ENCODE measurements at places on chromosomes 13 and 19. TPM values are rescaled to one million over a fixed set of nuclear protein-coding genes. Genes with fewer than 3 reads are reported as not detected.

The MBNL2 gene
- 40.8 TPM for total RNA-seq

The ZNF790 gene
- total RNA-seq = 7.2 TPM

The PINLYP gene
- 3.8 TPM for total RNA-seq

The CLEC11A gene
- 149 TPM for total RNA-seq

The R3HDM4 gene
- total RNA-seq = 19.7 TPM

The ZNF793 gene
- 0.24 TPM for total RNA-seq

The NCR1 gene
- not detected for total RNA-seq

The NAPSA gene
- under 0.01 TPM for total RNA-seq

The FXYD3 gene
- 3.7 TPM for total RNA-seq

The IL4I1 gene
- 1.3 TPM for total RNA-seq

The OSCAR gene
- not detected for total RNA-seq

The NXNL1 gene
- not detected for total RNA-seq

The TMEM190 gene
- not detected for total RNA-seq

The FAAP24 gene
- total RNA-seq = 21.5 TPM

The GRIK5 gene
- total RNA-seq = not detected

The TTC9B gene
- not detected for total RNA-seq

The NKPD1 gene
- total RNA-seq = 0.20 TPM

The AMH gene
- not detected for total RNA-seq

The ZNF570 gene
- 5.7 TPM for total RNA-seq

The EFNA2 gene
- not detected for total RNA-seq

The LGALS7B gene
- total RNA-seq = not detected

The SLC8A2 gene
- total RNA-seq = not detected

The DPF1 gene
- 1.7 TPM for total RNA-seq

The LRRC63 gene
- 0.20 TPM for total RNA-seq

The CERS4 gene
- total RNA-seq = not detected

The MBD3L2 gene
- total RNA-seq = not detected

The PEAK3 gene
- total RNA-seq = 0.20 TPM

The CYP2B6 gene
- total RNA-seq = not detected

The CAMSAP3 gene
- total RNA-seq = not detected

The CEACAM20 gene
- total RNA-seq = not detected

The PRTN3 gene
- not detected for total RNA-seq

The KLK12 gene
- not detected for total RNA-seq

The ICAM4 gene
- total RNA-seq = 0.24 TPM

The ZNF584 gene
- 16.3 TPM for total RNA-seq

The ARHGAP45 gene
- 1.3 TPM for total RNA-seq

The C19orf33 gene
- total RNA-seq = not detected

The ZNF724 gene
- 14.6 TPM for total RNA-seq

The IQCN gene
- 0.29 TPM for total RNA-seq

The C19orf67 gene
- total RNA-seq = not detected

The PODNL1 gene
- total RNA-seq = 3.2 TPM

The ZNF471 gene
- 1.3 TPM for total RNA-seq

The PCCA gene
- 10.3 TPM for total RNA-seq

The FGF22 gene
- total RNA-seq = not detected

The ZNF723 gene
- 0.12 TPM for total RNA-seq

The ZNF677 gene
- 12.4 TPM for total RNA-seq

The ZNF814 gene
- 0.60 TPM for total RNA-seq

The BRSK1 gene
- total RNA-seq = 1.1 TPM

The LRRC4B gene
- total RNA-seq = not detected

The ZSCAN4 gene
- total RNA-seq = not detected

The TGFBR3L gene
- 2.1 TPM for total RNA-seq

The GNG8 gene
- total RNA-seq = not detected

The PSENEN gene
- total RNA-seq = 159 TPM

Measured in RPMI7951 (cell line).